ENCODE measurements at places on chromosomes 2 and 18.

DNA sequence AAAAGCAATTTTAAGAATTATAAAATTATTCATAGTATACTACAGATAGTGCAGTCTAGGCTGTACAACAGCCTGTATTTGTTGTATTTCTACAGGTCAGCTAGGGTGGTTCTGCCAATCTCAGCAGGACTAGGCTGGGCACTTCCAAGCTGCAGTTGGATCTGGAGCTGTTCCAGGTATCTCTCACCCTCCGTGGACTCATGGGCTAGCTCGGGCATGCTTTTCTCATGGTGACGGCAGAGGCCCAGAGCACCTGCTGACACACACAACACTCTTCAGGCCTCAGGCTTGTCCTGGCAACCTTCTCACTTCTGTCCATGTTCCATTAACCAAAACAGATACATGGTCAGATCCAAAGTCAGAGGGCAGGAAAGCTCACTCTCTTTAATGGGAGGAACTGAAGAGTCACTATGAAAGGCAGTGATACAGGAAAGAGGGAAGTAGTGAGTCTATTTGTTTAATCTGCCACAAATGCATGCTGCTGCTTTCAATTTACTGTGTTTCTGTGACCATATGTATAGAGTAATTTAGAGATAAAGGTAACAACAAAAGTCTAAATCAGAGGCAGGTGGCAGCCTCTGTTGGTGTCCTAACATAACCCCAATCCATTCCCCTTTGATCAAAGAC lies 462.4 kb upstream of the ACVR2A start:
- no peak for DNase-seq

DNA sequence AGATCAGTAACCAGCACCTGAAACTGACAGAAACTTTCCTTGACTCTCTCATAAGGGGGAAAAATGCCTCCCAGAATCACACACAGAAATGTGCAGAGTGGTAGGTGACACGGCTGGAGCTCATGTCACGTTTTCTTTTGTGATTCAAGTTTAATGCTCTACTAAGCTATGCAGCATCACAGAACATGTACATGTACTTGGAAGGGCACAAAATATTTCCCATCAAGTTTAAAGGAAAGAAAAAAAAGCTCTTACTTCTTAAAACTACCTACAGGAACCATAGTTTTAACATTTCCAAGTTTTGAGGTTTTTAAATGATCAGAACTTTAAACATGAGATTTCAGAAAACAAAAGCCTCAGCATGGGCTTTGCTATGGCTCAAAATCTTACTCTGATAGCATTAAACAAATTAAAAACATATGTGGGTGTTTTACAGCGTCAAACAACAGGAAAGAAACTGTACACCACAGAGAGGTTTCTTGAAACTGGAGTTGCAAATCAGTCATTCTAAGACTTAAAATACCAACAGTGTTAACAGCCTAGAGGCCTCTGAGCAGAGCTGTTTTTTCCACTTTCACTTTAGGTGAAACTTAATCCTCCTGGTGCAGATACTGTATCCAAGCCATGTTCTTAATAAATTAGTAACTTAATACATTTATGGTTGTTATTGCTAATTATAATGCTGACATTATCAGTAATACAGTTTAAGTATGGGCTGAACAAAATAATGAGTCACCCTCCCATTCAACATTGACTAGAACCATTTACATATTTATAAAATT lies 30.1 kb downstream of the MBP start:
- no peak for DNase-seq

DNA sequence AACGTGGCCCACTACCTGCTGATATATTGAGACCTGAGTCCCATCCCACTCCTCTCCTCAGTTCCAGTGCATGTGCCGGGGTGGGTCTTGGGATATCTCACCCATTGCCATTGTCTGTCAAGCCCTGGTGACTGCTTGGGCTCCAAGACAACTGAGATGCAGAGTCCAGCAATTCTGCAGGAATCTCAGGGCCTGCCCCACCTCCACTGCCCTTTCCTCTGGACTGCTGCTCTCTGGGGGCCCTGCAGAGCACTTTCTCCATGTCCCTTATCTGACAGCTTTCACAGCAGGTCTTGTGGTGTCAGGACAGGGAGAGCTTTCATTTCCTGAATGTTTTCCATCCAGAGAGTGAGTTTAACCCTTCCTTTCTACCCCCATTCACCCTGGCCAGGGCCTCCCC lies 152.9 kb downstream of the ARL4C start:
- DNase-seq, result no peak

DNA sequence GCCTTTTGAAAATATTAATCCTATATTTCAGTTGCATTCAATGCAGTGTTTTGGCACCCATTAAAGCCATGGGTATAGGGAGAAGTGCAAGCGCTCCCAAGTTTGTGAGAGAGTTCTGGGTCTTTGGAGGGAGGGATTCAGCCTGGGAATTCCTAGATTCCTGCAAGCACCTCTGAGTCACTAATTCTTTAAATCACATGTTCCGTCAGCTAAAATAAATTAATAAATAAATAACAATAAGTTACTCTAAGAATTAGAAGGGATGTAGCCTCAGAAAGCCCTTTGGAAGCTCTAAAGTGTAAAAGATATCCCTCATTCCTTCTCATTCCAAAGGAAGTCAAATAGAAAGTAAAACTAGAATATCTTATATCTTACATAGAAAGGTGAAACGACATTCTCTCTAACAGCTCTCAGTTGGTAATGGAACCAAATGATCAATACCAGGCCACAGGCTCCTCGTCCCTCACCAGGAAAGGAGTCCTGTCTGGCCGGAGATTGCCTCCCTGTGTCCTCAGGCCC lies 222.4 kb upstream of the RBBP8 start:
- DNase-seq, result no peak

DNA sequence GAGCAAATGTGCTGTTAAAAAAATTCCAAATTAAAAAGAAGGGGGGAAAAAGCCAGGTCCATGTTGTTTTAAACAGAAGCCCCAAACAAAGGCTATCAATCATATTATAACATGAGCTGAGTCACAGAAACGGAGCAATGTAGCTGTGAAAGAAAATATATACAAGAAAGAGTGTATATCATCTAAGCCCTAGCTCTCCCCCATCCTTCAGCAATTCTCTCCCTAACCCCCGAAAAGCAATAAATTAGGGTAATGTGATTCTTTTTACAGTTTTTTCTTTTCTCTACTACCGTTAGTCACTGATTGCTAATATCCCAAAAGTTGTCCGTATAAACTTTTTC lies 25.3 kb downstream of the FEZ2 start:
- DNase-seq, result no peak

GRCh38 chr18:62702259-62702658 lies 13.1 kb upstream of the PHLPP1 start:
- DNase-seq, result no peak

DNA sequence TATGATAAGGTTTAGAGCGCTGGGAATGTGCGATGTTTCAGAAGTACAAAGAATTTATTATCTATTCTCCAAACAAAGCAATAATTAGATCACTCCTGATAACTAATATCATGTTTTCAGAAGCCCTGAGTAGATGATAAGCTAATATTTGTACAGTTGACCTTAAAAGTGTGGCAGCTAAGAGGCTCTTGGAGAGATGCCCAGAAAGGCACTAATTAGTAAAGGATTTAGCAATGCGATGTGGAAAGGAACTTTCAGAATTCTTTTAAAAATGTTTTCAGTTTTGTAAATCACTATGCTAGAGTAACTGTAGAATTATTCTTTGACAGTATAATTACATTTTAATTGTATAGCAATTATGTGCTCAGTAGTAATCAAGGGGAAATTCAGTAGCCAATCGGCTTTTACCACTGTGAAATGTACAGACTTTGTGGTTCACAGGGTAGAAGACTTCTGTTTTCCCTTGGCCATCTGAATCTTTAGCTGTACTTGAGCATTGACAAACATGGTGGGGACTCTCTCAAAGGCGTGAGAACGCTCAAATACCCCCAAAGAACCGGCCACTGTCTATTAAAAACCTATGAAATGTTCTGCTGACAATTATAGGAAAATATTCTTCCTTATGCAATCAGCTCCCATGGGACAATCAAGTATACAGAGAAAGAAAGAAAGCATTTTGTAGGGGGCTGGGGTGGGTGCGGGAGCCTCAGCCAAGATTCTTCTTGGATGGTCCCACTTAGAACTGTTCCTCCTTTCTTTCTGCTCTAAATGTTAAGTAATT lies 262.8 kb upstream of the AGAP1 start:
- DNase-seq, result peak; percentile 86

GRCh38 chr2:200373973-200374416 lies 67.5 kb downstream of the SPATS2L start:
- DNase-seq, result no peak

DNA sequence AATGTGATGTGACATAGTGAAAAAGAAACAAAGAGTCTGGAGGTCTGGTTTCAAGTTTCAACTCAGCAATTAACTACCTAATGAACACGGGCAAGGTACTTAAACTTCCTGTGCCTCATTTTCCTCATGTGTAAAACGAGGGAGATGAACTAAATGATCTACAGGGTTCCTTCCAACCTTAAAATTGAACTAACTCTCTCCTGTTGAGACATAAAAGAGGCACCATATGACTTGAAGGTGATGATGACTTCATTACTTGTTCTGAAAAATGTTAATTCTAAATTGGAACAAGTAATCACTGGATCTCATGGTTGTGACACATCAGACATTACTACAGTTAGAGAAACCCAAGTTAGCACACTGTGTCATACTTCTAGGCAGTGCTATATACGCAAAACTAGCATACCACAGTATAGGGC lies 8.9 kb upstream of the REL start:
- no peak for DNase-seq

- DNase-seq, result no peak
Measured at GRCh38 chr2:38181806-38182491, 106.0 kb upstream of the CYP1B1 start.

DNA sequence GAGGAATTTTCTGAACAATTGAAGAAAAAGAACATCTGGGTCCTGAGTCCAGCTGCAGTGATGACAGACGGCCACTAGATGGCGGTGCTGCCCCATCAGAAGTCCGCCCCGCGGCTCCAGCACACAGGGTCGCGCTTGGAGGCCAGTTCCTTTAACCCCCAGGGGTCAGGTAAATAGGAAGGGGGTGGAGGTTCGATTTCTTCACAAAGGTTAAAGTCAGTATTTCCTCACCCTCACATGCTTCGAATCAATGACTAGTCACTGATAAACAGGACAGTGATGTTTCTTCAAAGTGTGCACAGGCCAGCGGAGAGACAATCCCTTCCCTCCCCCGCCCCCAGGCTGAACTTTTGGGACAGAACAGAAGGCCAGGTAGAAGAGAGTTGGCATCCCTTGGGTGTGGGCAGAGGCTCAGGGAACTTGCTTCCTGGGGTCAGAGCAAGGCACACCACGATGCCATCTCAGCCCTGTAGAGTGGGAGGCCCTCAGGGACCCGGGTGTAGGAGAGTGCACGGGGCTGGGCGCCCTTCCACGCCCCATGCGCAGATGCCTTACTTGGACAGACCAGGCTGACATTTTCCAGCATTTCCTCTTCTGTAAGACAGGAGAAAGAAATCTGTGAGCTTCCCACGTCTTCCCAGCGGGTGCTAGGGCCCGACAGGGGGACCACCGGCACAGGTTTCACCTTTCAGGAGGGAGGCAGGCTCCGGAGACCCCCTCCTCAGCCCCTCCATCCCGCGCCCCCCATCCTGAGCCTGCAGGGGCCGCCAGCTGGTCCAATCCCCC lies 722 bp downstream of the APOB start:
- DNase-seq, result peak; percentile 49

DNA sequence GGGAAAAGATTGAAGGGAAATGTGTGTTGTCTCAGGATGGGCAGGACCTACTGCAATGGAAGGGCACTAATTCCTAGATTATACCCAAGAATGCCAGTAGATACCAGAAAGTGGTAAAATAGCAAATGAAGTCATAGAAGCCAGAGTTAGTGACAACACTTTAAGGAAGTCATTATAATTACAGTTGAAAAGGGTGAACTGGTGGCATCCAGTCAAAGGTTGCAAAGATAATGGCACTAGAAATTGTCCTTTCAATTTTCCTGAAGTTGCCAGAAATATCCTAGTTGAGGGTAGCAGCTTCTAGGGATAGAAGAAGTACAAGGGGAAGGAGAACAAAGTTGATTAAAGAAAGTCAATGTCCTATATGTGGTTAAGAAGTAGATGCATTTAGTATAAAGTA lies 68.8 kb upstream of the GLS start:
- DNase-seq, result no peak

DNA sequence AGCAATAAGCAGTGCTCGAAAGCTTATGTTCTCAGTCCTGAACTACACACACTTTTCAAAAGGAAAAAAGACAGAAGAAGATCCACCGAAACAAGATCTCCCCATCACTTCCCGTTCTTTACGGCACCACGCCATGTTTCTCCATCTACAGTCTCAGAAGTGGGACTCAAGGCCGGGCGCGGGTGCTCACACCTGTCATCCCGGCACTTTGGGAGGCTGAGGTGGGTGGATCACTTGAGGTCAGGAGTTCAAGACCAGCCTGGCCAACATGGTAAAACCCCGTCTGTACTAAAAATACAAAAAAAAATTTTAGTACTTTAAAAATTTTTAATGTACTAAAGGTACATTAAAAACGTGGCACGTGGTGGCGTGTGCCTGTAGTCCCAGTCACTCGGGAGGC lies 31.2 kb downstream of the ZNF516 start:
- no peak for DNase-seq
